ENCODE measurements at places on chromosomes 11 and 22.

GRCh38 chr11:65712633-65713076, 603 bp downstream of the KAT5 start:
- DNase-seq, result no peak

GRCh38 chr22:35600476-35600875, 16.7 kb downstream of the MB start:
- DNase-seq, result no peak

DNA sequence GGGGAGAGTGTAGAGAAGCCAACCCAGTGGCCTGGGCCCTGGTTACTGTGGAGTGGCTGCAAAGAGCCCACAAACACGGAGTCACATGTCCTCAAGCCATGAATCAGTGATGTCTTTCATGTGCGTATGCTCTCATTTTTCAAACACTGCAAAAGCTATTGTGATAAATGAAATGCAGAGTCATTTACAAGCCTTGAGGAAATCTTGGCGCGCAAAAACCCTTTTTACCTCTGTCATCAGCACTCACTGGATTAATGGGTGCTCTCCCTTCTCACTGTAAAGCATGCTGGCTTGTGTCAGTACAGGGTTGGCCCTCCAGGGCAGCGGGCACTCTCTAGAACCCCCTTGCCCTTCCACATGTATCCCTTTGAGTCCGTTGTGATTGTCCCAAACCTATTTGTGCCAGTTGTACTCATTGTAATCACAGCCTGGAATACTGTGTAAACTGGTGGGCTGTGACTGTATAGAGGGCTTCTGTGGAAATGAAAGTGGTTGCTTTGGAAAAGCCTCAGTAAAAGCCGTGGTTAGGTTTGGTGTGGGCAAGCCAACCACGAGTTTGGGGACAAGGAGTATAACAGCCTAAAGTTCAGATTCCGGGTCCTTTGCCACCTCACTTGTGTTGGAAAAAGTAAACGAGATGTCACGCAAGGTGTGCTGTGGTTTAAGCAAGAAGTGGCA, 10.4 kb downstream of the GNAZ start:
- no peak for DNase-seq

DNA sequence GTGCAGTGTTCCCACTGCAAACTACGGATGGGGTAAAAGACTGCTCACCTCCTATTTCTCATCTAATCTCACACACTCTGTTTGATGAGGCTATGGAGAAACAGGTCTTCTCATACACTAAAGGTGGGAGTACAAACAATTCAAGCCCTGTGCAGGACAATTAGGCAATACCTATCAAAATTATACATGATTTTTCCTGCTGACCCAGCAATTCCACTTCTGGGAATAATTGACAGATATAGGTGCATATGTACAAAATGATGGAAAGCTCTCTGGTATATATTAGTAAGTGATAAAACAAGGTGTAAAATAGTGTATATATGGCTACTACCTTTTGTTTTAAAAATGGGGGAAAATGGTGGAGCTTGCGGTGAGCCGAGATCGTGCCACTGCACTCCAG, 23.1 kb downstream of the BDNF start:
- no peak for DNase-seq

DNA sequence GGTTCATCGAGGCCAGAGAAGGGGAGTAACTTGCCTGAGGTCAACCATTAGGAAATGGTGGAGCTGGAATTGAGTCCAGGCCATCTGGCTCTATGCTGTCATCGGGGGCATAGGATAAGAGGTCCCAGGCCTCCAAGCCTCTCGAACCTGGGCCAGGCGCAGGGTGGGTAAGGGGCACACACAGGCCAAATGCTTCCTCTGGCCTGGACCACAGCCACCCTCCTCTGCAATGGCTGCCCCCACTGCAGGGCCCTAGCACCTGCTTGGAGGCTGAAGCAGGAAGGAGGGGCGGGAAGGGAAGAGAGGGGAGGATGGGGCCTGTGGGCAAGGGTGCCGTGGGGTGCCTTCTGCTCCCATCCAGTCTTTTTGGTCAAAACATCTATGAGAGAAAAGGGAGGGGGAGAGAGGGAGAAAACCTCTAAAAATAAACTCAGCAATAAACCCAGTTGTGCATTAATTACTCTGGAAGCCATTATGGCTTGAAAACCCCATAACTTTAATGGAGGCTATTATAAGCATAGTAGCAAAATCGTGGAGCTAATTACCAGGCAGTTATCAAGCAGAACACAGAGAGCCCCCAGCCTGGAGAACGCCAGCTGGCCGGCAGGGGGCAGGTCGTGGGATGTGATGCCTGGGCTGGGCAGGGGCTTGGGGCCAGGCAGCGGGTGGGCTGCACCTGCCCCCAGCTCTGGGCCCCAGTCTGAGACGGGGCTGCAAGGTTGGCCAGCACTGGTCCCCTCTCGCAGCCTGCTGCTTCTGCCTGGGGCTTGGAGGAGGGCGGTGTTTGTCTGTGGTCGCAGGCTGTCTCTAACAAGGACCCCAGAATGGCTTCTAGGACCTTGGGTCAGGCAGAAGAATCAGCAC, 21.1 kb downstream of the B3GAT1 start:
- no peak for DNase-seq

DNA sequence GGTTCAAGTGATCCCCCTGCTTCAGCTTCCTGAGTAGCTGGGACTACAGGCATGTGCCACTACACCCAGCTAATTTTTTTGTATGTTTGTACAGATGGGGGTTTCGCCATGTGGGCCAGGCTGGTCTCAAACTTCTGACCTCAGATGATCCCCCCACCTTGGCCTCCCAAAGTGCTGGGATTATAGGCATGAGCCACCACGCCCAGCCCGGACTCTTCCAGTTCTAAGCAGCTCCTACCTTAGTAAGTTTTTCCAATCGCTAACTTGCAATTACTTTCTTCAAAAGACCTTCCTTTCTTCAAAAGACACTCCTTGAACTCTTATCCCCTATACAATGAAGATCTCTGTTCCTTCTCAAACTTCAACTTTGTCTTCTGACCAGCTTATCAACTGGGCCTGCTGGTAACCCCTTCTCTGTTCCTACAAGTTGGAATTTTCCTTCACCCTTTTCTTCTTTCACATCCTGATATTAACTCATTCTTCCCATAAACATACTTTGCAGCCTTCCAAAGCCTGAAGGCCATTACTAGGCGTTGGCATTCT, 25.8 kb downstream of the RBFOX2 start:
- no peak for DNase-seq

GRCh38 chr11:64078284-64078683, 42.6 kb downstream of the FLRT1 start:
- no peak for DNase-seq

DNA sequence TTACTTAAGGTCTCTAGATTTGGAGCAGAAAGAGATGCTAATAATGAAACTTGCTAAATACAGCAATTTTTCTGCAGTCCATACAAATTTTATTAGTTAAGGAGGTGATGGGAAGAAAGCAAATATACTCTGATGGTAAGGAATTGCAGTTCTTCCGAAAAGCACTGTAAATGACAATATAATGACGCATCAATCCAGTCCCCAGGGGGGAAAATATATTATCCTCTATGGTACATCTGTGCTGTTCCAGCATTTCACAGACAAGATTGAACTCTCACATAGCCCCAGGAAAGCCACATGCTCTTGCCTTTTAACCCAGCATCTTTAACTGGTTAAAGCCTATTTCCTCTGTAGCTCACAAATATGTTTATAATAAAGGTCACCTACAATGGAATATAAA, 416.6 kb upstream of the CCDC90B start:
- DNase-seq, result no peak

DNA sequence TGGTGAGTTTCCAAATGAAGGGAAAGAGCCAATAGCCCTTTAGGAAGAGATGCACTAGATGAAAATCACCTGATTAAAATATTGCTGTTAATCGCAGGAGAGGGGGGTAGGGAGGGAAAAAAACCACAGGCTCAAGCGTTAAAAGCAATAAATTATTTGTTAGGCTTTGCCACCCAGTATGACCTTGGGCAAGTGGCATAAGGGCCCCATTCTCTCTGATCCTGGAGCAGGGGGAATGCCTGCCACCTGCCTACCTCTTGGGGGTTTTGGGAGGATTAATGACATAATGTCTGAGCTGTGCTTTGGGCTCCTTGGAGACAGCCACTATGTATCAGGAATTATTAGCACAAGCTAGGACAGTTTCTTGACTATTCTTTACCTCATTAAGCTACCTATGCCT, 80.0 kb downstream of the ZNRF3 start:
- DNase-seq, result no peak

GRCh38 chr11:128896356-128896755, 5.2 kb downstream of the KCNJ5 start:
- DNase-seq, result no peak

- DNase-seq, result no peak
These were observed 20.6 kb downstream of the KCNQ1 start for GRCh38 chr11:2465202-2466068.

GRCh38 chr11:57273448-57274058, 36.5 kb upstream of the APLNR start:
- no peak for DNase-seq

DNA sequence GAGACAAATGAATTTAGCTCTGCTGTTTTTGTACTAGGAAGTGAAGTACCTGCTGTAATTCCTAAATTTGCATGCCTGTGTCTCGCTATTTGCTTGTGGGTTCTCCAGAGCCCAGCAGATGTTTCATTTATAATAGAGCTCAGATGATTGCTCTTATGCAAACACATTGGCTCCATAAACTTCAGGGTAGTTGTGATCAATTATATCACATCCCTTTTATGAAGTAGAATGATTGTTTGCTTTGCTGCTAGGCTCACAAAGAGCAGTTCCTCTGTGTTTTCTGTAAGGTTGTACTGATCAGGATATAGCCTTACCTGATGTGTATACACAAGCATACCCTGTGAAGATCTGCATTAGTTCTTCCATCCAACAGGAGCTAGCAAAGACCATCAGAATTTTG, 64.1 kb downstream of the C11orf87 start:
- peak; percentile 47 for DNase-seq

- DNase-seq, result peak; percentile 68
These were observed at the start of gene SLC29A2 for GRCh38 chr11:66371627-66372415. Gene SLC29A2 (minus strand): TSS chr11:66371760. CDS start chr11:66371591, 169 bp downstream.

- no peak for DNase-seq
These were observed 9.0 kb downstream of the MAP6 start for GRCh38 chr11:75659836-75660235.

- DNase-seq, result no peak
These were observed 228.3 kb downstream of the KIRREL3 start for GRCh38 chr11:126772267-126772666.

GRCh38 chr22:26287382-26288225, 118.3 kb downstream of the SEZ6L start:
- DNase-seq, result no peak

DNA sequence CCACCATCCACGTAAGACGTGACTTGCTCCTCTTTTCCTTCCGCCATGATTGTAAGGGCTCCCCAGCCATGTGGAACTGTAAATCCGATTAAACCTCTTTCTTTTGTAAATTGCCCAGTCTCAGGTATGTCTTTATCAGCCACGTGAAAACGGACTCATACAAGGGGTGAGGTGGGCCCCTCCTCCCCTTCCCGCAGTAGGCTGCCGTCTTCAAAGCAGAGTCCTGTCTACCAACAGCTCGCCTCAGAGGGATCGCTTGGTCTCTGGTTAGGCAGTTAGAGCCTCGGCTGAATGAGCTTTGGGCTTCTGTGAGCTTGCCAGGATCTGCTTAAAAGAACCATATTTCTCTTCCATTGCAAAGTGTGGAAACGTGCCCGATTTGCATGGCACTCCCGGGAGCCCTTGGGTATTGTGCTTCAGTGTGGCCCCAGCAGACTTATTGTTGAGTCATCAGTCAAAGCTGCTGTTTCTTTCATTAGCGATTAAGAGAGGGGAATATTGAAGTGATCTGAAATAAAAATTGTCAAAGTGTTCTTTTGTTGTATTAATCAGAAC, 338.3 kb downstream of the TBC1D22A start:
- DNase-seq, result no peak

DNA sequence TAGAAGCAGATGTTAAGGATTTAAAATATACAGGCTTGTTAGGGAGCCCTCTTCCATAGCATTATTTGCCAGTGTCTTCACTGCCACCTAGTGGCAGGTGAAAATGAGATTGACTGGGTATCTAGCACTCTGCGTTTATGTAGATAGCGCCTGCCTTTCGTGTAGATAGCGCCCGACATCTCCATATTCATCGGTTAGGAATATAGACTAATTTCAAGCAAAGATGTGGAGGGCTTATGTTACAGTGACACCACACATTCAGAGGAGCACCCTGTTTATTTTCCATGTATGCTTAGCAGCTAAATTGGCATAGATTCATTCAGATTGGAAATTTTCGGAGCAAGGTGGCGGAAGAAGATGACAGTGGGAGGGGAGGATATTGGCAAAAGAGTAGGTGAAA, 72.0 kb downstream of the SLC5A12 start:
- peak; percentile 56 for DNase-seq

DNA sequence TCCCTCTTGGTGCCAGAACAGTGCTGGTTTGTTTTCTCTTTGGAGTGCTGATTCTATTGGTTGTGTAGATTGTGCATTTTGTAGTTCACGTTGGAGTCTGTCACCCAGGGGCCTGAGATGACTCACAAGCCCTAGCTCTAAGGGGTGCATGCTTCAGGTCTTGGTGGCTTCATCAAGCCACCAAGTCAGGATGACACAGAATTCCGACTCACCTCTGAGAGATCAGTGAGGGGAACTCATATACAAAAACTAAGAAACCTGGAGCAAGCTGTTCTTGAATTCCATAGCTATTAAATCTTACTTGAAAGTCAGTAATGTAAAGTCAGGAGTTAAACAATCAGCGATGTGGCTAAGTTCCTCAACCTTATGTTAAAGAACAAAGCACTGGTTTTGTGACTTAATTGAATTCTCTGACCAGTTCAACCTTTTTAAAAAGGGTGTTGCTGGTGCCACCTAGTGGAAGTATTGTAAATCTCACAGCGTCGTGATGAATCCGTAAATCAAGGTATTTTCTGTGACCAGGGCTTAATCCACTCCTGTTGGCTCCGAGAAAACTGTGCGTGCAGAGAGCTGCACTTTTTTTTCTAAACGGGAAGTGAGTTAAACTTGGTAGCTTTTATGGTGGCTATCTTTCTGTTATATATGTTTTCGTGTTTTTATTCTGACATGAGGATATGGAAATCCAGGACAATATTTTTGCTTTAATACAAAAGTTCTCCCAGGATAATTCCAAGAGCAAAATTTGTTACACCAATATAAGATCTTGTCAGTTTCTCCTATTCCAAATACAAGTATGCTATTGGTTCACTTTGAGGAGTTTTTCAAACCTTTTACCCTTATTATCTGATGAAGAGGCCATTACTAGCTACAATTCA, 14.6 kb downstream of the MMP13 start:
- peak; percentile 27 for DNase-seq

DNA sequence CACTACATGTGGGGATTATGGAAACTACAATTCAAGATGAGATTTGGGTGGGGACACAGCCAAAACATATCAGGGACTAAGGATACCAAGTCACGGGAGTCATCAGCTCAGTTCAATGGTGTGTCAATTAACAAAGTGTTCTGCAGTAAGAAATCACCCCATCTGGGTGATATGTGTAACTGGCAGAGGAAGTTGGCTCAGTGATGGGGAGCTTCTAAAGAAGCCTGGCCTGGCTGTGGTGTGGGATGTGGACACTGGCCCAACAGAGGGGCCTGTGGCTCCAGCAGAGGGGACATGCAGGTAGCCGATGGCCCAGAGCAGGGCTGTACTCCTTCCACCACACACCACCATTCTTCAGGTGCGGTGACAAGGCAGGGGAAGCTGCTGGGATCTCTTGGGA, 31.6 kb downstream of the RPS6KA4 start:
- no peak for DNase-seq

- no peak for DNase-seq
These were observed 1.3 kb upstream of the PANX2 start for GRCh38 chr22:50169181-50169759.
